ENCODE measurements at places on chromosomes 12 and 14.

DNA sequence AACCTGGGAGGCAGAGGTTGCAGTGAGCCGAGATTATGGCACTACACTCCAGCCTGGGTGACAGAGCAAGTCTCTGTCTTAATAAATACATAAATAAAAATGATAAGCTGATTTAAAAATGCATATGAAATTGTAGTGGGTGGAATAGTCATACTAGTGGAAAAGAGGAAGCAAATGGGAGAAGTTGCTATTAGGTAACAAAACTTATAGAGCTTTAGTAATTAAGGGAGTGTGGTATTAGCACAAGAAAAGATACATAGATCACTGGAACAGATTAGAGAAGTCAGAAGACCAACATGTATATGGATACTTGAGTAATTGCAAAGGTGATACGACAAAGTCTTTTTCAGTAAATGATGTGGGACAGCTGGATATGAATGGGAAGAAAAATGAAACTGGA, 26.5 kb downstream of the TECPR2 start:
- DNase-seq = no peak

- DNase-seq = no peak
Observed at GRCh38 chr14:49767270-49767570, 733 bp upstream of the KLHDC2 start.

- peak; percentile 97 for DNase-seq
Observed at GRCh38 chr14:20609215-20610001, 18.2 kb upstream of the RNASE12 start.

DNA sequence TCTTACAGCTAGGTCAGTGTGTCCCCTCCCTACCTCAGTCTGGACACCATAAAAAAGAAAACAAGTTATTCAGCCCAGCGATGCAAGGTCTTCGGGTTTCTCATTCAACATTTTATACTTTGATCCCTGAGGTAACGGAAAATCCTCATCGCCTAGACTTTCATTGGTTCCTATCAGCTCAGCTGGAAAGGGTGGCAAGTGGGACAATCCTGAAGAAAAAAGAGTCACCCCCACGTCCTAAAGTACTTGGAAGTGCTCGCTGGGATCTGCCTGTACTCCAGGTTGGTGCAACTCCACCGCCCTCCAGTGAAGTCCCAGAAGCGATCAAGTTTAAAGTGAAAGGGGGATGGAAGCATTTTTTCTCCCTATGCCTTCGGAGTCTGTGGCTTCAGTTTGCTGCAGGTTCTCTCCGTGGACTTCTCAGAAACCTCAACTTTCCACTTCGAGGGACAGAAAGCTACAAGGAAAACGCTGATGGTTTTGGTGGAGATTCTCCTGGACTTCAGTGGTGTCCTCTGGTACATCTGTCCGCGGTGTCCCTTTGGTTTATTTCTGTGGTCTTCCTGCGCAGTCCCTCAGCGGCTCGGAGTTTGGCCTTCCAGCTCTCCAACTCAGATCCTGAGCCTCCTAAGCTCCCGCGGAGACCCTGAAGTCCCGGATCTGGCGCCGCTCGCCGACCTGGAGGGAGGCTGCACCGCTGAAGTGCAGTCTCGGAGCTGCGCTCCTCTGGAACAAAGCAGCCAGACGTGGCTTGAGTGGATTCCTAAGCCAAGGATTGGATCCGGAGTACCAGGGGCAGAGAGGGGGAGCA, 1.8 kb upstream of the LRFN5 start:
- peak; percentile 85 for DNase-seq

DNA sequence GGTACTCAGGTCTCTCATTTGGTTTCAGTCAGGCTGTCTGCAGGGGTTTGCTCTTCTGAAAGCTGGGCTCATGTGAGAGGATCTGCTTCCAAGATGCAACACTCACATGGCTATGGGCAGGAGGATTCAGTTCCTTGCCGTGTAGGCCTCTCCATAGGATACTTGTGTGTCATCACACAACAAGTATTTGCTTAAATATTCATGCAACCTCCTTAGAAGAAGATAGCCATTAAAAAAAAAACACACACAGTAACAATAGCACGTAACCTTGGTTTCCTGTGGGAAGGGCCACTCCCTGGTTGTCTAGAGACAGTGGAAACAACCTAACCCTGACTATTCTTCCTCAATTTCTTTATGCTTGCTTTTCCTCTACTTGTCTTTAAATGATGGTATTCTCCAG, 31.8 kb upstream of the CLEC4E start:
- DNase-seq = no peak

DNA sequence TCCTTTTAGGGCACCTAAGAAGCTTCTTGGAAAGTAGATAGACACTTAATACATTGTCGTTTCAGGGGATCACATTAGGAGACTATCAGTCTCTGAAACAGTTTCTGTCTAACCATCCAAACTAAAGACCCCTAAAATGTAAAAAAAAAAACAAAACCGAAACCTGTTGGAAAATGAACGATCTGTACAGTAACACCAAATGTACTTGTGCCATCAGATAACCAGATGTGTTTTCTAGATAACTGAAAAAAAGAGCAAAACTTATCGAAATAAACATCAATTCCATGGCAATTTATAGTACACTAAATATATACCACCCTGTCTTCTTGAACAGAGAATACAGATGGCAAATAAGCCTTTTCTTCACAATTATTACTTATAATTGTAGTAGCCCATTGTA, 2.1 kb downstream of the LDHB start:
- no peak for DNase-seq

- no peak for DNase-seq
Observed at GRCh38 chr12:95859947-95860850, 1.4 kb downstream of the SNRPF start.

DNA sequence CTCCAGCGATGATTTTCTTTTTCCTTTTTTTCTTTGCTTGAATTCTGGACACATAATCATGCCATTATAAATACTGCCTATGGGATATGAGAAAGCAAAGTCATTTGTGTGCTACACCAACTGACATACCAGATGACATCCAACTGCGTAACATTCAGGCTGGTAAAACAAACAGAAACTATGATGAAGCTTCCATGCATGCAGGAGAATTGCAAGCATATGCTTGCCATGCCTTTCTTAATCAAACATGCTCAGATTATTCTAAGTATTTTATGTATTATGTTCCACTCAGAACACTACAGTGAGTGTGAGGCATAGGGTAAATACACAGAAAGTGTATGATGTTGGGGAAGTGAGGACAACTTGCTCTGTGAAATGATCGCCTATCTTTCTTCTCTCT, 97.4 kb downstream of the C12orf50 start:
- DNase-seq = peak; percentile 22

GRCh38 chr14:84340938-84341337, 1189.0 kb upstream of the FLRT2 start:
- no peak for DNase-seq

DNA sequence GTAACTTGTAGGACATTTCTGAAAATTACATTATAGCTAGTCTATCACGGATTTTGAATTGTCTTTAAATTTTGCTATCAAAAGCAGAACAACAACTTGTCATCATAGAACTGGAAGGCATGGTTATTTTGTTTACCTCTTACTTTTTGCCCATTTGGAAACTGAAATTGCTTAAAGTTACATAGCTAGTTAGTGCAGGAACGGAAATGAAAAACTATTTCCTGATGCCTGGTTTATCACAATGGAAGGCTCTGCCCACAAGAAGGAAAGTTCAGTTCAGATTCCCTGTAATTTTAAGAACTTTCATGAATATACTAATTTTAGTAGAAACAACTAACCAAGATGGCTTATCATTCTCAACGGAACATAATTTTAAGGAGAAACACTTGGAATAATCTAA, 427.7 kb downstream of the RAD51B start:
- no peak for DNase-seq

DNA sequence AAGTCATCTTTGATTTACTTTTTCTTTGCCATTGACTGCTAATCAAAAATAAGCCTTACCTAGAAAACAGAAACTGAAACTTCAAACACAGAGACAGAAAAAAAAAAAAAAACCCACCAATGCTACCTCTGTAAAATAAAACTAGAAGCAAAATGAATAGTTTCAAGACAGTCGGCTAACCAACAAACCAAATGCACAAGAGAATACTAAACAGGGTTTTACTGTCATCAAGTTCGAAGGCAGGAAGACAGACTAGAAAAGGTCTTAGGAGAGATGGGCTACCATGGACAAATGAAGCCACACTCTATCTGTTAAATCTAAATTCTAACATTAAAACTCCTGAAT, 59.5 kb downstream of the SEL1L start:
- no peak for DNase-seq

DNA sequence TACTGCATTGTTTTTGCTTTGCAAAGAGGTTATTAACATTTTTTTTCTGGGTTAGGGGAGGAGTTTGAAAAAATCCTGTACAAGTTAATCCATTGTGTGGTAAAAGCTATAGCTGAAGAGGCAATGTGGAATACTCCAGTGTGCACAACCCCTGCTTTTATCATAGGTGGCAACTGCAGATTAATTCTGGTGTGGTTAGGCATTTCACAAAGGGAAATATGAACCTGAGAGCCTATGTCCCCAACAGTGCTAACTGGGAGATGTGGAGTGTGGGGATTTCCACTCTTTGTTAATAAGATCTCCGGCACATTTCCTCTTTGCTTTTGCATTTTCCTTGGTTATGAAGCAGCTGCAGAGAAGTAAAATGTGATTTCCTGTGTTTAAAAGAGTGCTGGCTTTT, 33.6 kb downstream of the PRORP start:
- DNase-seq = no peak

- DNase-seq = no peak
Observed at GRCh38 chr12:79685068-79685467, 5.7 kb downstream of the PAWR start.

DNA sequence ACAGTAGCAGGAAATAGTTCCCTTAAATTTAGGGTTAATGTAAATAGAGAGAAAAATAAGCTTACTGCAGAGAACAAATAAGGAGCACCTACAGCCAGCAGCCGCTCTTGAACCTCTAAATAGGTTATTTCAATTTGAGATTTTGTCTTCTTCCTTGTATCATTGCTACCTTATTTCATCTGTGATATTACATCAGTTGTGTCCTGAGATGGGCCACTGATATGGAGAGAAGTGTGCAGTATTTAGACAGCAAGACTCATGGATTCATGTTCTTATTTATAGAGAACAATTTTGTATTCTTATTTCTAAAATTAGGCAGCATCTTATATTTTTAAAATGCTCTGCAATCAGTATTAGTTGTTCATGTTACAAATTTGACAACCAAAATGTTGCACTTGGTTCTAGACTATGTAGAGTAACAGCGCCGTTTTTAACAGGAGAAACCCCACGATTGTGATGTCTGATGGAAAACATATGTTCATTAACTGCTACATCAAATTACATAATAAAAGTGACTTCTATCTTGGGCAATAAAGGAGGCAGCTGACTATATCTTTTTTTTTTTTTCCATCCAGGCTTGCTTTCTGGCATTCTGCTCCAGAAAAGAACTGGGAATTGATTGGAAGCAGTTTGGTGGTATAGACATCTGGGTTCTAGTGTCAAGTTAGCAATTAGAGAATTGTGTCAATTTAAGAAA, 117.9 kb downstream of the CAND1 start:
- no peak for DNase-seq
